ENCODE measurements at places on chromosomes 5 and 9.

GRCh38 chr5:4980201-4980600, 159.9 kb upstream of the ADAMTS16 start:
- DNase-seq, result no peak

- no peak for DNase-seq
Observed at GRCh38 chr5:40680741-40681362, 1.1 kb downstream of the PTGER4 start.

DNA sequence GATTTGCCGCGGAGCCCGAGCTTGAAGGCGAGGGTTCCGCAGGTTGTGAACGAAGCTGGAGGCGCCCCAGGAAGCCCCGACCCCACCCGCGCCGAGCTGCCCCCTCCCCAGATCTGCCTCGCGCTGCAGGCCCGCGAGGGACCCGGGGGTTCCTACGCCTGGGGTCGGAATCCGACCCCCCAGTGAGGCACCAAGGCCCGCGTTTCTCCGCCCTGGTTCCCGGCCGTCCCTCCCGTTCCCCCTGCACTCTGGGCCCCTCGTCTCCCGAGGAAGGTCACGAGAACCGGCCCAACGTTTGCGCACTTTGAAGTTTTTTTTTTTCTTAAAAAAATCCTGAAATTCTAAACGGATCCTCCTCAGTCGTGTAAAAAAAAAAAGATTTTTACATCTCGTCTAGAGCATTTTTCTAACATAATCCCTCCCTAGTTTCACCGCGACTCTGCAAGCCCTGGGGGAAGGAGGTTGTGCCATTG, 880 bp upstream of the GFPT2 start:
- DNase-seq, result no peak

DNA sequence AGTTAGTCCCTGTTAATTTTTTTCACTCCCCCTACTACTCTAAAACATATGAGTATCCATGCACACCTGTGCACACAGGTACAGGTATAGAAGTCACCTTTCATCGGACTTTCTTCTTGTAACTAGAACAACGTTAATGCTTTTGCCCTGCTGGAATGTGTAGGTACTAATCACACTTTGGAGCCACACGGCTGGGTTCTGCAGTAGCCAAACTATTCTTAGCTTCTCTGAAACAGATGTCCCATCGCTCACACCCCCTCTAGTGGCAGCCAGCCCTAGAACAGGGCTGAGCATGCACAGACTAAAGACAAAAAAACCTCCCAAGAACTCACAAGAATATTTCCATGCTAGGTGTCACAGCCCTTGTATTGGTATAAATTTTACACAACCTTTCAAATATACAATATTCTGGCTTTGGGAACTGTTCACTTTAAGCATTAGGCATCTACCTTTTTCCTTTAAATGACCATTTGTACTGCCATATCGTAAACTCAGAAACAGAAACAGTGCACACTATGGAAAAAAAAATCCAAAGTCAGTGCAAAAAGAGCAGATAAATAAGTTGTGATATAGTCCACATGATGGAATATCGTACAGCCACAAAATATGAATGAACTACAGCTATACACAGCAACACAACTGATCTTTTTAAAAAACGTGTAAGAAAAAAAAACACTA, 64.0 kb downstream of the RETREG1 start:
- DNase-seq, result no peak

- DNase-seq, result no peak
Observed at GRCh38 chr5:61965069-61965468, 340.9 kb upstream of the KIF2A start.

DNA sequence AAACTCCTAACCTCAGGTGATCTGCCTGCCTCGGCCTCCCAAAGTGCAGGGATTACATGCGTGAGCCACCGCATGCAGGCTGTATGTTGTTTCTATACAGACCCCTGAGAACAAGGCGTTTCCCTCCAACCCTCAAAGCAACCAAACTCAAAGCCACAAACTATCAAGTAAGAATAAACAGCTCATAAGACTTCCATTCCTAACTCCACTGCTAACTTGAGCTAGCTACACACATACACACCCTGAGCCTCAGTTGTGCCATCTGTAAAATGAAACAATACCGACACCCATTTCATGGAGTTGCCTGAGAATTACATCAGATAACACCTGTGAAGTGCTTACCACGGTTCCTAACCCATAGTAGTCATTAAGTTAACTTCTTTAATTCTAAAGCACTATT, 70.8 kb downstream of the SERINC5 start:
- DNase-seq, result no peak

- no peak for DNase-seq
Observed at GRCh38 chr9:84293001-84293798, 47.4 kb downstream of the SLC28A3 start.

DNA sequence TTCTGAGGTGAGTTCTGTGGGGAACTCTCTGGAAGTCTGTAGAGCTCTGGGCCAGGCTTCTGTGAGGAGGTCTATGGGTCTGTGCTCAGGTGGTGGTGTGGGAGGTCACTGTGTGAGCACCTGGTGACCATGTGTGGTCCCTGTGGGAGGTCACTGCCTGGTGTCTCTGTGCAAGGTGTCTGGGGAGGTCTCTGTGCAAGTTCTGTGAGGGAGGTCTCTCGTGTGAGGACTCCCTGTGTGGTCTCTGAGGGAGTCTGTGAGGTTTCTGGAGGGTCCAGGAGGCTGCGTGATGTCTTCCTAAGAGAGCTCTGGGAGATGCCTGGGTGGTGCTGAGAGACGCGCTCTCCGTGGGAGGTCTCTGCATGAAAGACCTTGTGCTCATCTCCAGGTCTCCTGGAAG, 6.0 kb upstream of the SPATA31E1 start:
- no peak for DNase-seq

- DNase-seq, result no peak
Observed at GRCh38 chr5:135213027-135213386, 179.0 kb upstream of the PITX1 start.

- no peak for DNase-seq
Observed at GRCh38 chr9:17222932-17223331, 88.1 kb downstream of the CNTLN start.

- DNase-seq, result no peak
Observed at GRCh38 chr5:125032286-125032685, 285.8 kb upstream of the ZNF608 start.
